ENCODE measurements at places on chromosomes 6 and 20.

DNA sequence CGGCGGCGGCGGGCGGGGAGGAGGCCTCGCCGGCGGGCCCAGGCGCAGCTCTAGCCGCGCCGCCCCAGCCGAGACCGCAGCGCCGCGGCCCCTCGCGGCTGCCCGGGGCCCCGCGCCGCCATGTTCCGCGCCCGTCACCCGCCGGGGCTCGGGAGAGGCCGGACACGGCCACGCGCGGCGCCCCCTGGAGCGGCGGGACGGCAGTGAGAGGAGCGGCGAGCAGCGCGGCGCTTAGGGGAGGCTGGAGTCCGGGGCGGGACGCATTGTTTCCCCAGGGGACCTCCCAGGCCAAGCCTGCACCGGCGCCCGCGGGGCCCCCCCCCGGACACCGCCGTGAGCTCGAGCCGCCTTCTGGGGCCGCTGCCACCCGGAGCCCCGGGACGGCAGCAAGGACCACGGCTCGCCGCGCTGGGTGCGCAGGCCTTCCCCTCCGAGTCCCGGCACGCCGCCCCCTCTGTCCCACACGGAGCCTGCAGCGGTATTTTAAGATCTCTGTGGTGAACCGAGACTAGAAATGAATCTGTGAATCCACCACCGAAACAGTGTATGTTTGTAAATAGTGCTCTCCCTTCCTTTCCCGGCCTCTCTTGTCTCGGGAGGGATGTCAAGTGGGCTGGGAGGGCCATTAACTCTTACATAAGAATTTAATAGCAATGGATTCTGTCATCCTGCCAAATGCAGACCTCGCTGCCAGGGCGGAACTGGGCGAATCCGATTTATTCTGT is 424 bp upstream of the KIF13A start:
- DNase-seq = no peak

GRCh38 chr6:20746024-20746423 is 211.8 kb downstream of the CDKAL1 start:
- no peak for DNase-seq

DNA sequence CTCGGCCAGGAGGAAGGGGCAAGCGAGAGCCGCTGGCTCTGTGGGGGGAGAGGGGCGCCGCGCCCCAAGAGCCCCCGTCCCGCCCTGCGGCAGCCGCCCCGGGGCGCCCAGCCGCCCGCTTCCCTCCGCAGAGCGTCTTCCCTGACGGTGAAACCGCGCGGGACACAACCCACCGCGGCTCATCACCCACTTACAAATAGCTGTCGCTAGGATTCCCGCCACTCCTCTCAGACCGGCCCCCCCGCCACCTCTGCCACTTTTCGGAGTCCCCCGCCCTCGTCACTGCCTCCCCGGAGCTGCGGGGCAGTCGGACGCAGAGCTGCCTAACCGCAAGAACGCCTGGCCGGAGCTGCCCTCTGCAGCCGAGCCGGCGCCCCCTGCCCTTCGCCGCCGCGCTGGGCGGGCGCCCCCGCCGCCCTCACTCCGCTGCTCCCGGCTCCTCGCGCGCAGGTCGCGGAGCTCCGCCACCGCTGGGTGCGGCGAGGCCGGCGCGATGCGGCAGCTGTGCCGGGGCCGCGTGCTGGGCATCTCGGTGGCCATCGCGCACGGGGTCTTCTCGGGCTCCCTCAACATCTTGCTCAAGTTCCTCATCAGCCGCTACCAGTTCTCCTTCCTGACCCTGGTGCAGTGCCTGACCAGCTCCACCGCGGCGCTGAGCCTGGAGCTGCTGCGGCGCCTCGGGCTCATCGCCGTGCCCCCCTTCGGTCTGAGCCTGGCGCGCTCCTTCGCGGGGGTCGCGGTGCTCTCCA is at the start of gene SLC35D3:
Gene SLC35D3, plus strand, starts transcription at position 366 of the 749 bp plus-strand sequence. Its CDS starts 128 bp downstream, at position 494.
- DNase-seq = no peak

GRCh38 chr6:43702534-43703440 is 15.2 kb upstream of the MRPS18A start:
- no peak for DNase-seq

DNA sequence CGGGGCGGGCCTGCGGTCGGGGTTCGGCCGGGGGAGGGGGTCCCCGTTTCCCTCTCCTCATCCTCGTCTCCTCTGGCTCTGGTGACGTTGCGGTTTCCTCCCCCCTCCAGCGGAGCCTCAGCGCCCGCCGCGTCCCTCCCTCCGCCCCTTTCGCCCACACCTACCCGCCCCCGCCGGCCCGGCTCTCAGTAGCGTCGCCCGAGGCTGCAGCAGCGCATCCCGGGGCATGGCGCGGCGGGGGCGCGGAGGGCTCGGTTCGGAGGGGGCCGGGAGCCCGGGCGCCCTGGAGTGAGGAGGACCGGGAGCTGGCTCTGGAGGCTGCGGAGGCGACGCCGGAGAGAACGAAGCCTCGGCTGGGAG is at the start of gene DSE:
Gene DSE, plus strand, starts transcription at position 188 of the 360 bp plus-strand sequence. CDS start 28,304 bp downstream, outside the sequence.
- peak; percentile 47 for DNase-seq

- DNase-seq = no peak
Observed at GRCh38 chr6:151916075-151916474, 108.6 kb downstream of the ESR1 start.

DNA sequence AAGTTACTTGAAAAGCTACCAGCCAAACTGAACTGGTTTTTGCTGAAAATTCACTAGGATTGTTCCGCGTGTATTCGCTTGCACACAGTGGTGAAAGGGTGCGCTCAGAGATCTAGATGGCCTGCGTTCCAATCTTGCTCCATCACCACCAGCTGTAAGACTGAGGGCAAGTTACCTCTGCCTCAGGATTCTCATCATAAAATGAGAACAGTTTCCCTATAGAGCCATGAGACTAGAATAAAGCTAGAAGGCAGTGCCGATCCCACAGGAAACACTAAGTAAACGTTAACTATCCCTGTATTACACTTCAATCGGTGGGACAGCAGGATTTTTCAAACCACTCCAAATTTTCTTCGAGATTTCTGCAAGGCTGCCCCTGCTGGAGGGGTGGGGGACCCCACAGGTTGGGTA is 838 bp downstream of the AHCY start:
- no peak for DNase-seq

- DNase-seq = no peak
Observed at GRCh38 chr6:87766211-87766610, 64.2 kb upstream of the AKIRIN2 start.

GRCh38 chr6:20416567-20417345 is 15.1 kb downstream of the E2F3 start:
- DNase-seq = no peak

GRCh38 chr6:167094820-167095637 is 27.9 kb upstream of the CCR6 start:
- DNase-seq = no peak

- no peak for DNase-seq
Observed at GRCh38 chr6:8845690-8846089, 410.3 kb upstream of the SLC35B3 start.

- DNase-seq = no peak
Observed at GRCh38 chr6:1796706-1797529, 187.2 kb downstream of the FOXC1 start.

DNA sequence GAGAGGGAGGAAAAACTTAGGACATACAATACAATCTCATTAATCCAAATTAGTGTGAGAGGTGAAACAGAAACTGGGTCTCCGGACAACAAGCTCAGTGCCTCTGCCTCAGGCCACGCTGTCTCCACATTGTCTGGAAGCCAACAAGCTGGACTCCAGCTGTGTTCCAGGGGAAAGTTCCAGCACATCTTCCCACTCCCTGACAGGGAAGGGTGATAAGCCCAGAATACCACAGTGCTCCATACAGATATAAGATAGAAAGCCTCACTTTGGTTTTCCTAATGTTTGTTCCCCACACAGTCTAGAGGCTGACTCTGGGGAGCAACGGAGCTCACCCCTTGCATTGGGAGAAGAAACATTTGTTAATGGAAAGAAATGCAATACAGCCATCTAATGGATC is 117.1 kb upstream of the SPTLC3 start:
- DNase-seq = no peak

Data from stimulated activated CD8-positive, alpha-beta memory T cell treated with anti-CD3 and anti-CD28 coated beads, Interleukin-2, amount 100 ng/mL, for 1 hour (primary cell).